Stimulated activated CD4-positive, alpha-beta T cell treated with anti-CD3 and anti-CD28 coated beads, Interleukin-4, amount 100 ng/mL, for 48 hours (primary cell): ENCODE measurements at places on chromosomes 1 and 21.

- no peak for DNase-seq
Measured at GRCh38 chr1:178506177-178506576, 6.7 kb upstream of the TEX35 start.

GRCh38 chr1:175198332-175198731 lies 5.8 kb upstream of the KIAA0040 start:
- DNase-seq: no peak

DNA sequence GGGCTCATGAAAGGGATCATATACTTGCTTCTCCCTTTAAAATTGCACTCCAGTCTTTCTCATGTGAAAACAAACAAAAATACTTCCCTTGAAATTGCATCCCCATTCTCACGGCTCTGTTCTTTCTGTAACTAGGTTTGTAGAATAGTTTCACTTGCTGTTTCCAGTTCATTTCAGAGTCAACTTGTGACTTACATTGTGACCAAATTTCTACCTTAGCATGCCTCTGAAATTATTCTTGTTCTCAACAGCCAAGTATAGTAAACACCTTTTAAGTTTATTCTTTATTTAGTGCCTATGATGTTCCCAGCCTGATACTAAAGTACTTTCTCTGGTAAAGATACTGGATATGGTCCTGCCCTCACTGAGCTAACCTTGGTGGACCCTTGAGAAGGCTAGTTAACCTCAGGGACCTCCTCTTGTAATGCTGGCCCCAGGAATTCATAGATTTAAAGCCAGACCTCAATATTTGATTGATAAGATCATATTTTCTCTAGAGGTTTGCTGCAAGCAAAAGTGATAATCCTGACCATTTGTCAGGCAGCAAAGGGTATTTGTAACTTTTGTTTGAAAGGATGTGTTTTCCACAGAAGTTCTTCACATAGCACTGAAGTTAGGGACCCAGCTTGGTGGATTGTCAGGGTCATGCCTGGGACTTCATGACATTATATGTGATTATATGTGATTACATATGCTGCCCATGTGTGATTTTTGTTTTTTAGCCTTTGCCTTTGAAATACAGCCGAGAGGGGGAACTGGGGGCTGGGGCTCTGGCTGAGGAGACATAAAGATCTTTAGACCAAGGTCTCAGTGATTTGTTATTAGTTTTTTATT lies 29.6 kb downstream of the VANGL2 start:
- no peak for DNase-seq

DNA sequence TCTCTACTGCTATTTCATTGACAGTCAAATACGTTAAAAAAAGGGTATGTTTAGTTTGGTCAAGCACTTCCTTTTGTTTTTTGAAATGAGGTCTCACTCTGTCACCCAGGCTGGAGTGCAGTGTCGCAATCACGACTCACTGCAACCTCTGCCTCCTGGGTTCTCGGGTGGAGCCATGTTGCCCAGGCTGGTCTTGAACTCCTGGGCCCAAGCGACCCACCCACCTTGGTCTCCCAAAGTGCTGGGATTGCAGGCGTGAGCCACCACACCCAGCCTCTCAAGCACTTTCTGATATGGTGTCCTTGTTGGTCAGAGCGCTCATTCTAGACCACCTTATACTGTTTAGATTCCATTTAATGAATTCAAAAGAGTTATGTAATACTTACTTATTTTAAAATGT lies 20.9 kb upstream of the RHBDL2 start:
- no peak for DNase-seq

GRCh38 chr1:179549368-179549700 lies 26.4 kb downstream of the NPHS2 start:
- no peak for DNase-seq

- DNase-seq: no peak
Measured at GRCh38 chr1:22233222-22233621, 90.3 kb upstream of the WNT4 start.

GRCh38 chr1:111769517-111770146 lies 13.9 kb downstream of the DDX20 start:
- peak; percentile 24 for DNase-seq

DNA sequence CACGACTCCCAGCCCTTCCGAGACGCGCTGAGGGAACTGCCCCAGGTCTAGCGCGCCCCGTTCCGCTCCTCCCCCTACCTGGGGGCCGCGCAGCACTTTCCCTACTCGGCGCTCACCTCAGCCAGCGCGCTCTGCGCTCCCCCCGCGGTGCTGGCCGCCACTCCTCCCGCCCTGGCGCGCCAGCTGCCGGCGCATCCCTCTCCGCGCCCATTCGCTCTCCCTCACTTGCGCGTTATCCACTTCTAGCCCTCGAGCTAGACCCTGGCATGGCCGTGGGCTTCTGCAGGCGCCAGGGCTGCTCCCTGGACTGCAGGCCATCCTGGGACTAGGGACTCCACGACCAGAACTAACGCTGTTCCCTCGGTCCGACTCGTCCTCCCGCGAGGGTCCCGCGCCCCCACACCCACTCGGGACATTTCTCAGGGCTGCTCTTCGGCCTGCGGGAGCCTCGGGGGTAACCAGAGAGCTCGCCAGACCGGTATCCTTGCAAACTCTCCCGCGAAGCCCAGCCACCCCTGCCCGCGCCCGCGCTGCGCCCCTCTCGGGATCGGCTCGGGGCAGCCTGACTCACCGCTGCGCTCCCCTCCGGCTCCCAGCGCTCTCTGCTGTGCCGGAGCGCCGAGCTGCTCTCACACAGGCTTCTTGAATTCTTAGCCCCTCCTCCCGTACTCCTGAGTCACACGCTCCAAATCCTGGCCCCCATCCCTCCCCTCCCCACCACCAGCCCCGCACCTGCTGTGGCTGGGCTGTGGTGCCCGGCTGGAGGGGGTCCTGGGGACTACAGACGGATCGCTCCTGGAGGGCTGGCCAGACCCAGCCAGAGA lies at the start of gene NGF:
NGF (minus strand) TSS at position 617 of the 824 bp plus-strand sequence. CDS start 51,454 bp downstream, outside the sequence.
- DNase-seq: no peak

GRCh38 chr1:60051191-60051590 lies 22.4 kb downstream of the C1orf87 start:
- DNase-seq: no peak

DNA sequence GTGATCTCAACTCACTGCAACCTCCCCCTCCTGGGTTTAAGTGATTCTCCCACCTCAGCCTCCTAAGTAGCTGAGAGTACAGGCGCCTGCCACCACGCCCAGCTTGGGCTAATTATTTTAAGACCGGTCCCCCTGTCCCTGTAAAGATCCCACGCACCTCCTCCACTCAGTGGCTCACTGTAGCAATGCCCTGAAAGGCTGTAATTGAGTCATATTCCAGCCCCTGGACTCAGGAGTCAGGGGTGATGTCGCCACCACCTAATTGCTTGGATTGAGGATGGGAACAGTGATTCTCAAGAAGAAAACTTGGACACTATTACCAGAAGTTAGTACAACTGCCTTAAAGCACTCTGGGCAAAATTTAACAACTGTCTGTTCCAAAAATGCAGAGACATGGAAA lies 3.1 kb upstream of the EDARADD start:
- no peak for DNase-seq

DNA sequence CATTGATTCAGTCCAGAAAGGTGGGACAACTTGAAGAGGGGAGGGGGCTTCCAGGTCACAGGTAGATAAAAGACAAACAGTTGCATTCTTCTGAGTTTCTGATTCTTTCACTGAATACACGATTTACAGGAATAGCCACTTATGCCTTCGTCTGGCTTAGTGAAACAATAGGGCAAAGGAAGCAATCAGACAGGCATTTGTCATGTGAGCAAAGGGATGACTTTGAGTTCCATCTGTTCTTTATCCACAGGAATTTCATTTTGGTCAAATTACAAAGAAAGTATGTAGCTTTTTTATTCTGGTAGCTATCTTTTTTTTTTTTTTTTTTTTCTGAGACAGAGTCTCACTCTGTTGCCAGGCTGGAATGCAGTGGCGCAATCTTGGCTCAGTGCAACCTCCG lies 202.5 kb downstream of the TTLL7 start:
- DNase-seq: no peak

- DNase-seq: no peak
Measured at GRCh38 chr1:232921381-232921780, 29.0 kb upstream of the NTPCR start.

DNA sequence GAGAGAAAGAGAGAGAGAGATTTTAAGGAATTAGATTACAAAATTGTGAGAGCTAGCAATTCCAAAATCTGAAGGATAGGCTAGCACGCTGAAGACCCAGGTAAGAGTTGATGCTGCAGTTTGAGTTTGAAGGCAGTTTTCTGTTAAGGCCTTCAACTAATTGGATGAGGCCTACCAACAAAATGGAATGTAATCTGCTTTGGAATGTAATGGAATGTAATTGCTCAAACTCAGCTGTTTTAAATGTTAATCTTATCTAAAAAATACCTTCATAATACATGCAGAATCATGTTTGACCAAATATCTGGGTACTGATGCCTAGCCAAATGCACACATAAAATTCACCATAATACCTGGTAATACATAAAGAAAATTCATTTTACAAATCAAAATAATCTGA lies 976.1 kb downstream of the LTN1 start:
- no peak for DNase-seq

- no peak for DNase-seq
Measured at GRCh38 chr1:110877776-110878175, 4.8 kb downstream of the CD53 start.

DNA sequence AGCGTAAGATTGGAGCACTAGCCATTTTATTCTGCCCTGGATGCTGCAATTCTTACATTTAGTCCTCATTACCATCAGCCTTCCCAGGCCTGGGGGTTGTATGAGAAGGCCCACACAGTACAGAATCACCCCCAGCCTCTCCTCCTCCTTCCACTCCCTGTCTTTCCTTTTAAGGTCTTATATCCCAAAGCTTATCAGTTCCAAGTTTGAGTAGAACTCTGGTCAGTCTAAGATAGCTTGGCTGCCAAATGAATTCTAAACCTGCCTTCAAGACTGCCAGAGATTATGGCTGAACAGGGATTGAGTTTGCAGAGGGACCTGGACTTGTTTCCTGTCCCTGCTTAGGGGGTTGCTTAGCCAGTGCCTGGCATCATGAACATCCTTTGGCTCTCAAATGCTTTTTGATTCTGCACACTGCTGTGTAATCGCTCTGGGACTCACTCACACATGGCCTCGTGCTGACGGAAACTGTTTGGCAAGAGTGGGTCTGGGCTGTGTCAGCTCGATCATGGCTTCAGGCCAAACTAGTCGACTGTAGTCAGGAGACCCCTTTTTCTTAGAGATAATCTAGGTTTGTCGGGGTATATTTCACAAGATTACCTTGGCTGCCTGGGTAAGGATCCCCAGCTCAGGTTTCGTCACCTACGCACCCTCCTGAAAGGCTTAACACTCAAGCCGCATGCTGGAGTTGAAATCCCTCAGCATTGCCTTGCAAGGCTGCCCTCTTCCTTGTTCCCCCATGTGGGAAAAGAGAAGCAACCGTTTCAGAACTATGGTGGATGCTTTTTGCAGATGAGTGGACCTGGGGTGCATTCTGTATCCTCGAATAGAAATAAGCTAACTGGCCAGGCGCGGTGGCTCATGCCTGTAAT lies 252.6 kb downstream of the NFIA start:
- no peak for DNase-seq

- DNase-seq: no peak
Measured at GRCh38 chr21:37829447-37829846, 86.8 kb downstream of the KCNJ6 start.

- DNase-seq: no peak
Measured at GRCh38 chr1:24355466-24355865, 36.3 kb downstream of the GRHL3 start.

DNA sequence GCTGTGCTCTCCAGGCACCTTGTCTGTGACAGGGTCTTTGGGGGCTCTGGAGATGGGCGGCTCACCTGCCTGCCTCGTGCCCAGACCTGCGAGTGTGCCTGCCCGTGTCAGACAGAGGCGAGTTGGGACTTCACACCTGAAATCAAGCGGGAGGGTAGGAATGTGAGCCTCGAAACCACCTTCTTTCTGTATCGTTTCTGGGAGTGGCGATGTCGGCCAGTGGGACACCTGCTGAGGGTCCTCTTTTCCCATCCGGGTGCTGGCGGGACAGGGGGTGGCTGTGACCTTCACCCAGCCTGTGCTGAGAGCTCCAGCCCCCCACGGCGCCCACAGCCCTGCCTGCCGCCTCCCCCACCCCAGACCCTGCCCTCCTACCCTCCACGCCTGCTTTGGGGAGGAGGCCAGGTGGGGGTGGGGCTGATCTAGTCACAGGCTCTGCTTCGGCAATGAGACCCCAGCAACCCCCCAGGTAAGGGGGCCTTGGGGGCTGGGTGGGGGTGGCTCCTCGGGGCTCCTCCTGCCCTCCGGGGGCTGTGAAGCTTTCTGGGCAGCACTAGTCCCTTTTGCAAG lies 15.6 kb upstream of the FAAP20 start:
- DNase-seq: no peak

- DNase-seq: no peak
Measured at GRCh38 chr21:42413093-42413492, 9.4 kb downstream of the UBASH3A start.

GRCh38 chr1:47767741-47768100 lies 229.5 kb downstream of the TRABD2B start:
- no peak for DNase-seq

- DNase-seq: no peak
Measured at GRCh38 chr1:12811409-12811784, 19.8 kb downstream of the PRAMEF11 start.
